Ecto neural progenitor cell (in vitro differentiated cells): ENCODE measurements at places on chromosomes 6 and 20.

- no peak for DNase-seq
Observed at GRCh38 chr20:59023616-59024015, 4.4 kb downstream of the TUBB1 start.

- DNase-seq: no peak
Observed at GRCh38 chr6:156791320-156791850, 14.2 kb downstream of the ARID1B start.

DNA sequence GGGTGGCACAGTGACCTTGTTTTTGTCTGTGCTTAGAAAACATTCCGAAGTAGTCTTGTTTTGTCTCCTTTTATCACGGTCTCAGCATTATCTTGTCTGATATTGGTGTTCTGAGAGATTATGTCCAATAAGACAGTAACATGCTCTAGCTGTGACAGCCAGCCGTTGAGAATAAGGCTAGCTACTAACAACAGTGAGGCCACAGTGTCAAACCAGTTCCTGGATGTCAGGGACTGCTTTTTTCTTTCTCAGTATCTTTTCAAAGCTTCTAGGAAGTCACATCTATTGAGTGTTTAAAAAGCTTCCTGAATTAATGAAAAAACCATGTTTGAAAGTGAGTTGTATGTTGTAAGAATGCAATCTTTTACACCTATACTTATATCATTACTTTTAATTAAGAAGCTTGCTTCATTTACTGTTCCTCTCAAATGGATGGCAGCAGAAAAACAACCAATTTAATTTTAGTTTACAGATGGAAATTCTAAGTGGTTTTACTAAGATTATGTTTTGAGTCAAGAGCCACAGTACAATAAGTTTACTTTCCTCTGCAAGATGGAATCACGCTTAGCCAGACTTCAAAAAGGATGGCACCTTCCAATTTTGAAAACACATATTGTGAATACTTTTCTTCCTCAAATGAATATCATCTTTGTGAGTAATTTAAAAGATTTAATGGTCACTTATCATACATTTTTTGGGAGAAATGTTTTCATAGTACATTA, 53.1 kb downstream of the MAP3K7 start:
- no peak for DNase-seq

- DNase-seq: no peak
Observed at GRCh38 chr6:37201726-37202125, 31.8 kb downstream of the PIM1 start.

DNA sequence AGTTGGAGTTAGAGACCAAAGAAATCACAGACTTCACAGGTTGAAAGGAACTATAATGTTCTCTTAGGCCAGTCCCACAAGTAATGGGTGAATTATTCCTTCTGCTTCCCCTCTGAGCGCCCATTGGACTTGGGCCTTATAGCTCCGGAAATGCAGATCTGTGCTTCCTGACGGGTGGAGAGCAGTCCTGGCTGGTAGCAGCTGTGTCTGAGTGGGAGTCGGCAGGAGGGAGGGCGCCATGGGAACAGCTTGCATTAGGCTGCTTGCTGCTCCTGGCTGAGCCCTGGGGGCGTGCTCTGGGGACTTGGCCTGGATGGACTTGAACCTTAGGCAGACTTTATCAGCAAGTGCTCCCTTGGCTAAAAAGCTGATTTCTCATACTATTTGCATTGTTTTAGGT, 18.4 kb upstream of the NUP153 start:
- DNase-seq: no peak

DNA sequence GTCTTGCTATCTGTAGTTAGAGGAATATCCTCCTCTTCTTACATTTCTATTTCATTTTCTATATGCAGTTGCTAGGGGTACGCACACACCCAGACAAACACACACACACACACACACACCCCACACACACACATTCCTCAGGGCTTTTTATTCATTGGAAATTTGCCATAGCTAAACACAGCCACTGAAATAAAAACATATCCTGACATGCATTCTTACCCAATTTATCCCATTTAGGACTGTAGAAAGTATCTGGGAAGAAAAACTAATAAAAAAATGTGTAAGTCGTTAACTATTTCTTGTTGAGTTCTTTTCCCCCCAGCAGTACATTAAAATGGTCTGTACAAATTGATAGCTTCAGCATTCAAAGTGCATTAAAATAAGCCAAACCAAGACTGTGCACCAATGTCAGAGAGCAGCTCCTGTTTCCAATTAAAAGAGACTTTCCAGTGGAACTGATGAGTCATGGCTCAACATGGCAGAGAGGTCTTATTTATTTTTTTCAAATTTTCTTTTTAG, 357.9 kb upstream of the AGPAT4 start:
- DNase-seq: no peak

GRCh38 chr6:93454533-93454932, 35.2 kb upstream of the EPHA7 start:
- DNase-seq: no peak

GRCh38 chr20:50302341-50303057, 111.9 kb downstream of the CEBPB start:
- no peak for DNase-seq

GRCh38 chr6:137711972-137712371, 155.1 kb upstream of the TNFAIP3 start:
- DNase-seq: no peak

DNA sequence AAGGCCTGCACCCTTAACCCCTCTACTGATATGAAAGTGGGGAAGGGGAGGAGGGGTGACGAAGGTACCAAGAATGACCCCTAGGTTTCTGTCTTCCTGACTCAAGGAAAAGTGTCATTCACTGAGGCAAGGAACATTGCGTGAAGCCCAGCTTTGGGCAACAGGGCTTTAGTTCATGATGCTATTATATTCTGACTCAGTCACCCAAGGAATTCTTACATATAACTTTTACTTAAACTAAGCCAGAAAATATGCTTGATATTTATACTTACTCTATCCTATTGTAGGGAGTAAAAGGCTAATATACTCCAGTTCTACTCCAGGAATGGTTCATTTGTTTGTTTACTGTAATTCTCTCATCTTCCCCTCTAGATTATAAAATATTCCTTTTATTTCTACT, 60.5 kb downstream of the DOP1A start:
- DNase-seq: no peak

DNA sequence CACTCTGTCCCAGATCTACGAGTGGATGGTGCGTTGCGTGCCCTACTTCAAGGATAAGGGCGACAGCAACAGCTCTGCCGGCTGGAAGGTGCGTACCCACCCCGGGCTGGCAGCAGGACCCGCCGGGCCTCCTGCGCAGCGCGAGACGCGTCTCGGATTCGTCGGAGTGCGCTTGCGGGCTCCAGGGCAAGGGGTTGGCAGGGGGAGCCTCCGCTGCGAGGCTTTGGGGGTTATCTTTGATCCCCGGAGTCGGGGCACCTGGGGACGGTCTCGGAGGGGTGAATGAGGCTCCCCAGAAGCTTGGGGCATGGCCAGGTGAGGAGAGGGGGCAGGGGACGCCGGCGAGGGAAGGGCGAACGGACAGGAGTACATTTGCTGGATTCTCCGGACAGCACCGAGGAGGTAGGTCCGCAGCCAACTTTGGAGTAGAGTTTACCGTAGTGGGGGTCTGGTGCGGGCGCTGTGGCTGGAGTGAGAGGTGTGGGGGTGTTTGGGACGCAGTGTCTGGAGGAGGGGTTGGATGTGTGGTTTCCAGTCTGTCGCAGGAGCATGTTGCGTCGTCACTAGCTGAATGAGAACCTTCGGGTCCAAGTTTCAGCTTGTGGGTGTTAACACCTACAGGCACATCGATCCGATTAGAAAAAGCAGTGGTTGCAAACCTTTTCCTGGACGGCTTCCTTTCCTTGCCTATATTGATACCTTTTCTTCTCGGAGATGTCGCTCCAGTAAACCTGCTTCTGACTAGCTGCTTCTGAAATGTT, 1.2 kb downstream of the FOXO3 start:
- peak; percentile 69 for DNase-seq

GRCh38 chr6:141103246-141103645, 1029.5 kb upstream of the GJE1 start:
- no peak for DNase-seq

DNA sequence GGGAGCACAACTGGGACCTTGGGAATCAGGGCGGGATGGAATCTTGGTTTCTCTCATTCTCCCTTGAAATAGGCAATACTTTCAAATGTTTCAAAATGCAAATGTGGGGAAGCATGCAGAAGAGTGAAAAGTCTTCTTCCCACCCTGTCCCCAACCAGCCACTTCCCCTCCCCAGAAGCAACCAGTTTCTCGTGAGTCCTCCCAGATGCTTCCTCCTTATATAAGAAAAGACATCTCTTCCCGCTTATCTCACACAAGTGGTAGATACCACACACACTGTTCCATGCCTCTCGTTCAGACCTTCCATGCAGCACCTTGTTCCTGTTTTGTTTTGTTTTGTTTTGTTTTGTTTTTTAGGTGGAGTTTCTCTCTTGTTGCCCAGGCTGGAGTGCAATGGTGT, 25.1 kb downstream of the HCK start:
- DNase-seq: no peak

DNA sequence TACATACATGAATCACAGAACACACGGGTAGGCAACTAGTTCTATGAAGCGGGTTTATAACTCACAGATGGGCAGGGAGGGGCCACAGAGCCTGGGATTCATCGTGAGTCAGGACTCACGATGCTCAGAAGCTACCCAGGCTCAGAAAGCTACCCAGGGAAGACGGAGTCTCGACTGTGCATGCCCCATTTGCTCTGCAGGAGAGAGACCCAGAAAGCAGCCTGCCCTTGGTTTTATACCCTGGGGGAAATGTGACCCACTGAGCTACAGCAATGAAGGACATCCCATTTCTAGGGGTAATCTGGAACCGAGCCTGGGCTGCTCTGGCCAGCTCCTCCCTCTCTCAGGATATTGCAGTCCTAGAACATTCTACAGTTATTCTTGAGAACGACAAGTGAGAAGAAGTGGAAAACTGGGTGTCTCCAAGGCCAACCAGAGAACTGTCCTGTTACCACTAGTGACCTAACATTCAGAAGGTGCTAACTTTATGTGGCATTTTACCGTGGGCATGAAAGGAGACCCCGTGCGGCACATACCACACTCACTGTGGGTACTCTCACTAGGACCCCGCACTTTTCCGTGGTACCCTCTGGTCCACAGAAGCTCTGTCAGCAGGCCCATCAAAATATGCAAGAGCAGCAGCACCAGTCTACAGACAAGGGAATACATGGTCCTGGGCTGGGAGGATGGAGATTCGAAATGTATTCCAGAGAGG, 201.9 kb upstream of the PMEPA1 start:
- DNase-seq: no peak

DNA sequence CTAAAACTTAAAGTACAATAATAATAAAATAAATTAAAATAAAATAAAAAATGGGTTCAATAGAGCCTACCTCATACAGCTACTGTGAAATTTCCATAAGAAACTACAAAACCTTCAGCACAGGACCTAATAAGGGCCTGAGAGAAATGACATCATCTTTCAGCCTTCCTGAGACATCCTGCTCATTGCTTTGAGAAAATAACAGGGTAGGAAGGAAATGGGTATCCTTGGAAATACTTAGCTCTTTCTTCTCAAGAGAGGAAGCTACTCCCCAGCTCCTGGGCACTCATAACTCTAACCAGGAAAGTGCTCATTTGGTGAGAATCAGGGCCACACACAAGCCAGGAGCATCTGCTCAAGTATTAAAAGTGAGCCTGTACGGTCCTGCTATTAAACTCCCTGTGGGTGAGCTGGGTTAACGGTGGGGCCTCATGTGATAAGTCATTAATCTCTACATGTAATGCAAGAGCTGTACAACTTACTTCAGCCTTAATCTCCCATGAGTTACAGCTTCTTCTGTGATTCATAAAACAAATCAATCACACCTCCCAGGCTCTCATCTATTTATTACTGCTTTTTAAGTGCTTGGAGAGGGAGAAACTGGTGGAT, 141.4 kb downstream of the MAFB start:
- no peak for DNase-seq

GRCh38 chr6:21240709-21241108, 352.8 kb upstream of the SOX4 start:
- no peak for DNase-seq

DNA sequence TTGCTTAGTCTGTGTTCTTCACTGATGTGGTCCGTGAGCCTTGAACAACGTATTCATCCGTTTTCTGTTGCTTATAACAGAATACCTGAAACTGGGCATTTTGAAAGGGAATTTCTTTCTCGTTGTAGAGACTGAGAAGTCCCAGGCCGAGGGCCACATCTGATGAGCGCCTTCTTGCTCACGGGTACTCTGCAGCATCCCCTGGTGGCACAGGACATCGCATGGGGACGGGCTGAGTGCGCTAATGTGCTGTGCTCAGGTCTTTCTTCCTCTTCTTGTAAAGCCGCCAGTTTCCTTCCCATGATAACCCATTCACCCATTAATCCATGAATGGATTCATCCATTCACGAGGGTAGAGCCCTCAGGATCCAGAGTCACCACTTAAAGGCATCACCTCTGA, 161.0 kb downstream of the NFATC2 start:
- no peak for DNase-seq

- no peak for DNase-seq
Observed at GRCh38 chr6:166530211-166531095, 56.0 kb downstream of the RAMACL start.

GRCh38 chr6:128487055-128487454, 33.3 kb downstream of the PTPRK start:
- DNase-seq: no peak

DNA sequence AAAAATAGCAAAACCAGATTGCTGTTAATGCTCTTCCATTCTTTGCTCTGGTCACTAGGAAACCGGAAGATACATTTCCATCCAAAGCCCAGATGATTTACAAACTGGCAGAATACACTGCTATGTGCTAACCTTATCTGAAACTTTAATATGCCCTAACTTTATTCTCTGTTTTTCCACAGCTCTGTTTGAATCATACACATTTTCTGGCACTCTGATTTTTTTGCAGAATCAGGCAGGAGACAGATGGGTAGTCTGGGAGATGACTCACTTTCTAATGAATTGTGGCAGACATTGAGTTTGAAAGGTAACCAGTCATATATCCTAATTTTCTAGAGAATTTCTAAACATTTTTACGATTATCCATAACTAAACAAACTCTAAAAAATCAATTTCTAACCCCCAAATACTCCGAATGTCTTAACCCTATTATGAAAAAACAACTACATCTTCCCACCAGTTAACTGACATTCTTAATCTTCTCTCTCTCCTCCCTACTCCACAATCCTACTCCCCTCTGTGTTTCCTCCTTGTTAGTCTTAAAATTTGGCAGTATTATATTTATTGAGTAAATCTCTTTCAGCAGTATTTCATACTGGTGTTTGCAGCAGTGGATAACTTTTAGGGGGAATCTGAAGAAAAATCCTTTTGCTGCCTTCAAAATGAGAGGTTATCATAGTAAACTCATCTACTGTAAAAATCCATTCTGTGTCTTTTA, 63.5 kb downstream of the MAN1A1 start:
- DNase-seq: no peak

DNA sequence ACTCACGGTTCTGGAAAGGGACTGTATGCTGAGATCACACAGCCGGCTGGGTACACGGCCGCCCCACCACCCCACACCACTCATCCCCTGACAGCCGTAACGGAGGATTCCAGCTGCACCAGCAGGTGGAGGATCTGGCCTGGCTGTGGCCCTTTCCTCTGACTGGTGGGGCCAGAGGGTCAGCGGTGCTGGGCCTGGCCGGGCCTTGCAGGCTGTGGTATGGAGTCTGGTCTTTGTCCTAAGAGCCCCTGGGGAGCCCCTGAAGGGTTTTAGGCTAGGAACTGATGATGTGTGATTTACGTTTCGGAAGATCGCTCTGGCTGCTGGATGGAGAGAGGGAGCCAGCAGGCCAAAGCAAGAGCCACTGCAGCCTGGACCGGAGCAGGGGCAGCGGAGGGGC, 26.6 kb downstream of the NOL4L start:
- DNase-seq: no peak
